ENCODE measurements at places on chromosomes 11 and 22.

DNA sequence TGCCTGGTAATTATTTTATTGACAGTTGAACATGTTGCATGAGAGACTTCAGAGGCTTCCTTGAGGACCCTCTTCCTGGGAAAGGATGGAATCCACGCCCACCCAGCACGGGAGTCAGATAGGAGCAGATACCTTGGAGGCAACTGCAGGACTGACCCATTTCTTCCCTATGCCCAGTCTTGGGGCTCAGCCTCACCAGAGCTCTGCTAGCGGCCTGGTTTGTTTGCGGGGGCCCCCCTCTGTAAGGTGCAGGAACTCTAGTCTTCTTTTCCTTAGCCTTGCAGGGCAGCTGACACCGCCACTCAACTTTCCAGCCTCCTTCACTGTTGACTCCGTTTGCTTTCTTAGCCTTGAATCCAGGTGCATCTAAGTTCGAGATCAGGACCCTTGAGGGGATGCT lies 1032.8 kb downstream of the BRD1 start:
- DNase-seq, result no peak

DNA sequence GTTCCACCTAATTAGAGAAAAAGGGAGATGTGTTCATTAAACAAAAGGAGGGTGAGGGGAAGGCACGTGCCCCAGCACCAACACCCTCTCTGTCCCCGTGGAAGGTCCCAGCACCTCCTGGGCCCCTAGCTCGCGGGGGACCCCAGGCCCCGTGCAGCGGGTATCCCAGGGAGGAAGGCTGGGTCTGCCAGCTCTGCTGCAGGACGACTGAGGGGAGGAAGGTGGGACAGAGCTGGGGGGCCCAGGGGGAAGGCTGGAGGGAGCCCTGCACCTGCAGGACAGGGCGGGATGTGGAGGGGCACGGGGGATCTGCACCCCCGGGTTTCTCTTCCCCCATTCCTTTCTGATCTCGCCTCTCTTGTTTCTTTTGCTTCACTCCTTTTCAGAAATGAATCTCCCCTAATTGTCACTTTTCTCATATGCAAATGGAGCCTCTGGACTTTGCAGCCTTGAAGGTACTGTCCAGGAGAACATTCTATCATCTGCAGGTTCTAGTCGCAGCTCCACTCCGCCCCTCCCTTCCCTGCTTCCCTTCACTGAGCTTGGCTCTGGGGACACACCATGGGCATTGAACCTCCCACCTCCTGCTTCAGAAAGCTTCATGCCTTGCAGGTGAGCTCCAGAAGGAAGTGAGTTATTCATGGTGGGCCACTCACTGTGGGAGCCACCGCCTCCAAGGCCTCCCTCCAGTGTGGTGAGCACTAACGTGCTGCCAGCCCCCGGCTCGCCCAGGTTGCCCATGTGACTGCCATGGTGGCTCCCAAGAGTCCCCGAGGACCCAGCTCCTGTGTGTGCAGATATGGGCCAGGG lies 111.0 kb downstream of the ST3GAL4 start:
- no peak for DNase-seq

DNA sequence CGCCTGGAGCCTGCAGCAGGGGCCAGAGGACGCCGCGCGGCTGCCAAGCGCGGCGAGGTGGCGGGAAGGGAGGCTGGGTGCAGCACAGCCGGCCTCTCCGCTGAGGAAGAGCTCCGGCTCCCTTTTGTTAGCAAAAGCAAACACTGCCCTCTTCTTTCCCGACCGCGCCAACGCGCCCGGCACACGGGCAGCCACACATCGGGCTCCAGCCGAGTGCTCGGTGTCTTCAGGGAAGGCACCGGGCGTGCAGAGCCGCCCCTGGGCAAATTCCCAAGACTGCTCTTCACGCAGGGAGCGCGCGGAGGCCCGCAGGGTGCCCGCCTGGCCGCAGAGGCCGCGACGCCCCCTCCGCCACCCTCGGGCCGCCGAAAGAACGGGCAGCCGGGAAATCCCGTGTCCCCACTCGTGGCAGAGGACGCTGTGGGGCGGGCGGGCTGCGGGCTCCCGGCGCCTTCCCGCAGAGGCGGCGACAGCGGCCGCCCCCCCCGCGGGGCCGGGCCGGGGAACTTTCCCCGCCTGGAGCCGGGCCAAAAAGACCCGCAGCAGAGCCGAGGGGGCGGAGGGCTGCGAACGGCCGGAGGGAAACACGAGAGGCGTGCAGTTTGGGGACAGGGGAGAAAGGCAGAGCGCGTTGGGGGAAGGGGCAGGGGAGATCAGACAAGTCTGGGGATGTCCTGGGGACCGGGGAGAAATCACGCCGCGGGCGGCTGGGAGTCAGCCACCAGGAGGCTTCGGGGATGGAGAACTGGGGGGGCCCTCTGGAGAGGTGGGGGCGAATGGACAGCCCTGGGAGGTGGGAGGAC lies 931 bp downstream of the CADM1 start:
- peak; percentile 20 for DNase-seq

GRCh38 chr22:37186228-37186996 lies 1.6 kb downstream of the C1QTNF6 start:
- peak; percentile 64 for DNase-seq

GRCh38 chr11:3234846-3235245 lies 2.6 kb upstream of the MRGPRE start:
- DNase-seq, result no peak

- no peak for DNase-seq
Measured at GRCh38 chr11:40877256-40877655, 582.2 kb downstream of the LRRC4C start.

GRCh38 chr11:31415435-31415834 lies 45.8 kb downstream of the DNAJC24 start:
- DNase-seq, result no peak

DNA sequence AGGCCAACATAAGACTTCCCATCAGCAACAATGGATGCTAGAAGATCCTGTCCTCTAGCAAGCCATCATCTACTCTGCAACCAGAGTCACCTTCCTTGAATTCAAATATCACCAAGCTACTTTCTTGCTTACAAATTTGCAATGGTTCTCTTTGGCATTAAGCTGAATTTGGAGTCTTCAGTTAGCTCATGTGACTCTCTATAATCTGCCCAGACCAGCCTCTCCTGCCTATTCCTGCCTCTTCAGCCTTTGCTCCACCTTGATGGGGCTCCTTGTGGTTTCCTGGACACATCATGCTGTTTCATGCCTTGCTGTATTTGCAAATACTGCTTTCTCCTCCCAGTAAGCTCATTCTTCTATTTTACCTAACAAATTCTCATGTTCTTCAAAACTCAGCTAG lies 82.3 kb downstream of the RASSF10 start:
- DNase-seq, result no peak

DNA sequence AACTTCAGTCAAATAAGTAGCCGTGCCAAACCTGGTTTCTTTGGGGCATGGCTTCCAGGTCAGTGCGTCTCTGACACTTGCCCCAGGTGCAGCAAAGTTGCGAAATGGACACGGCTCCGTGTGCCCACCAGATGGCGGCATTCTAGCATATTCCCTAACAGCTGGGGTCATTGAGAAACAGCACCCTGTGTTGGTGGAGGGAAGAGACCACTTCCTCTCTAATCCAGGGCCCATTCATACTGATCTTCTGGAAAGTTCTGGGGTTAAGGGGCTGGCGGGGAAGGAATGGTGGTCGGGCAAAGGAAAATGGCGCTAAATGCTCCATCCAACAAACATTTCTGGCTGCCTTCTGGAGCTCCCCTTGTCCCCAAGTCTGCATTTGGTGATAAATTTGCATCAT lies 141.2 kb upstream of the TIMP3 start:
- DNase-seq, result peak; percentile 72

DNA sequence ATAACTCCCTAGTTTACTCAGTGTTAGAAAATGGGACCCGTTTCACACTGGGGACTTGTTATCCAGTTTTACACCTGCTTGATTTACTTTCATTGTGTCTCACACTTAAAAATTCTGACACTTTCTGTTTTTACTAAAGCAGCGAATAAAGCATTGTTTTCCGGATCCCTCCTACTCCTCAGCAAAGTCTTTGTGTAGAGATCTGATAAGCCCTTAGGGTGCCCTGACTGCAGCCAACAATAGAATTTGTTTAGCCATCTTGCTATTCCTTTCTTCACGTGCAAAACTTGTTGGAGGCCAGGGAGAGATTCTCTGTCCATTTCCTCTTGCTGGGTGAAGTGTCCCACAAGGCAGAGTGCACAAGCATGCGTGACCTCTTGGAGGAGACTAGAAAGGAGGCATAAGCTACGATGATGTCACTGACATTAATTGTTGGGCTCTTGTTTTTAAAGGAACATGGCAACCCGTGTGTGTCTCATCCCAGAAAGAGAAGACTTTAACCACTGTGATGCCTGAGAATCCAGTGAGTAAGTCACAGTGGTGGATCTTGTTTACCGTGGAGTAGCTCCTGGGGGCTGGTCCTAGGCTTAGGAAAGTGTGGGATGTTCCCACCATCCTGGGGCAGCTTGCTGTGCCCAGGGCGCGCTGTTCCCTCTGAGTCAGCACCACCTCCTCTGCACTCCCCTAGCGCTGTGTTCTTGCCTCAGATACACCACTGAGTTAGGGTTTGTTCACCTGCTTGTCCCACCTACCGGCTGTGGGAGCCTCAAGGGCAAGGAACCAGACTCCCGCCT lies 27.7 kb downstream of the MICAL2 start:
- no peak for DNase-seq

- DNase-seq, result no peak
Measured at GRCh38 chr11:76700177-76701100, 29.9 kb upstream of the LRRC32 start.

GRCh38 chr11:121721448-121721847 lies 268.7 kb upstream of the SORL1-AS1 start:
- no peak for DNase-seq

GRCh38 chr11:114479331-114479730 lies 40.1 kb downstream of the REXO2 start:
- no peak for DNase-seq

- DNase-seq, result no peak
Measured at GRCh38 chr11:9019861-9020260, 16.1 kb upstream of the NRIP3 start.

- DNase-seq, result peak; percentile 59
Measured at GRCh38 chr11:112174789-112175598, at the start of gene BCO2. BCO2 (plus strand) TSS chr11:112175512; CDS start chr11:112175602, 90 bp downstream.

- no peak for DNase-seq
Measured at GRCh38 chr22:19377565-19378343, 53.8 kb downstream of the HIRA start.
